Stimulated activated CD8-positive, alpha-beta memory T cell treated with anti-CD3 and anti-CD28 coated beads, Interleukin-12 subunit alpha, Interleukin-12 subunit beta, amount 100 ng/mL, for 1 hour (primary cell): ENCODE measurements at places on chromosomes 7 and 10.

DNA sequence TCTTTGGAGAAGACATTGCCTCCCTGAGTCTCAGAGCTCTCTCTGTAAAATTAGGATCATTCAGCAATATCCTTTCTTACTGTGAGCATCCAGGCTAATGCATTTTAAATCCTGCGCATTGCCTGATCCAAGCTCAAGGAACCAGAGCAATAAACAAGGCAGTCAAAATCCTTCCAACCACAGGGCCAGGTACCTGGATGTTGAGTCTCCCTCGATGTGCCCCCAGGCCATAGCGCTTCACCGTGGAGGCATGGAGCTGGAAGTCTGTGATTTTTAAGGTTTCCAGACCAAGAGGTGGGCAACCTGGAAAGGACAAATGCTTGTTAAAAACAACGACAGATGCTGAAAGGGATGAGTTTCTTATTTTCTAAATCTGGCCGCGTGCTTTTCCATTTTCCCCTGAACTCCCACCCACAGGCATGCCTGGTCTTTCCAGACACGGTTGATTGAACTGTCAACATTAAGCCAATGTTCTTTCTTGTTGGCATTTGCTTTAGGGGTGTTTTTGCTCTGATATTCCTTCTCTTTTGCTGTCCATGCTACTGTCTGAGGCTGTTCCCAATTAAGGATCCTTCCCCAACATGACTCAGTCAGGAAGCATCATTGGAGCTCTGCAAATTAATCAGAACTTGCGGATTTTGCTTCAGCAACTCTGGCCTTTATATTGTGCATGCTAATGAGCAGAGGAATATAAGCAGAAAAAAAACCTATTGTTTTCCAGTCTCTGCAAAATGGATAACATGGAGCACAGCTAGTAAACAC is 29.0 kb downstream of the CPXM2 start:
- DNase-seq: no peak

DNA sequence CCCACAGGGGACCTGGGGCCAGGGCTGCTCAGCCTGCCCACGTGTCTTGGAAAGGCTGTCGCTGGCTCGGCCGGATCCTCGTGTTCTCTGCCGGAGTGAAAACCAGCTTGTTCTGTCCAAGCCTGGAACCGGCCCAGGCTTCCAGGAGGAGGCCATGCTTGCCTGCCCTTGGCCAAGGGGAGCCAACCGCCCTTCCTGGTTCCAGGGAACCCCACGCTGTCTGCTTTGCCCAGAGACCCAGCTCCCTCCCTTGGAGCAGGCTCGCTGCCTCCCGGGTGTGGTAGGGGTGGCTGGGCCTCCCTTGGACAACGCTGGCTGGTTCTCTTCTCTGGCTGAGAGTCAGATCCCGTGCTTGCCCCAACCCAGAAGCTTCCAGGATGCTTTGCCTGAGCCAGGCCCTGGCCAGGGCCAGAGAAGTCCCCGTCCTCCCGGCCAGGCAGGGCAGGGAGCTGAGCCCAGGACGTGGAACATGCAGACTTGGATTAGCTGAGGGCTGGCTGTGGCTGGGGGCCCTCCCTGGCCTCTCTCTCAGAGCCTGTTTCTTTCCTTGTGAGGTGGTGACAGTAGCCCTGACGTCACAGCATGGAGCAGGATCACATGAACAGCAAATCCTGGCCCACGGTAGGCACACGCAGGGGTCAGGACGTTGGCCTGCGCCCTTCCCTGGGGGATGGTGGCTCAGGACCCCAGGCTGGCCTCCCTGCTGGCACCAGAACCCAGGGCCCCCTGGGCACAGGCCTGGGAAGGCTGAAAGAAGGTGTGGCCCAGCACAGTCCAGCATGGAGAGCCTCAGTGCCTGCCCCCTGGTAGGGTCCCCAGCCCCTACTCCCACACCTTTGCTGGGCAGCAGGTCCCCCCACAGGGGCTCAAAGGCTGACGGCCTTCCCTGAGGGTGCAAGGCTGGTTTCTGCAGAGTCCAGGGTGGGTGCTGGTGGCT is 67.5 kb downstream of the PWWP2B start:
- no peak for DNase-seq

DNA sequence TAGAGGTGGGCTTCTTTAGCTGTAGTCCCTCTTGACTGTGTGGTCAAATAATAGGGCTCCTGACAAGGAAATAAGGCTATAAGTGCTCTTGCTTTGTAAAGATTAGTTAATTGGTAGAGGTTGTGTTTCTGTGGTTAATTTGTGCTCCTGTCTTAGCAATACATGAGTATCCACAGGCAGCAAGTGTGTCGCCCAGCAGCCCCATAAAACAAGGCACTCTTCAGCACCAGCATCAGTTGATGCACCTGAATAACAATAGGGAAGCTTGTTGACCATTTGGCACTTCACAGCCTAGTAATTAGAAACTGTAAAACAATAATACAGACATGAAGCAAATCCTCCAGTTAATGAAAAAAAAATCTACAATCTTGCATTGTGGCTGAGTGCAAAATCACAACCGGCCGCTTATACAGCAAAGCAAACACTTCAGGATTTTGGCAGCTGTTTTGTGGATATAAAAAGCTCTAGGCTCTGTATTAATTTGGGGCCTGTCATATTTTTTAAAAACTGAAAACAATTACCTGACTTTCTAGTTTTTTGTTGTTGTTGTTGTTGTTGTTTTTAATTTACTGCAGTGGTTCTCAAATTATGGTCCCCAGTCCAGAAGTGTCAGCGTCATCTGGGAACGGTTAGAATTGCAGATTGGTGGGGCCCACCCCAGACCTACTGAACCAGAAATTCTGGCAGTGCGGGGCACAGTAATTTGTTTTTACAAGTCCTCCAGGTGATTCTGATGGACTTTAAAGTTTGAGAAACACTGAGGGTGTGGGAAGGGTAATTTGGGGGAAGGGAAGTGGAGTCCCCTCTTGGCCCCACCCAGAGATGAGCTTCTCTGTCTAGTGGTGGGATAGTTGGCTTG is 56.8 kb downstream of the AUTS2 start:
- no peak for DNase-seq

- DNase-seq: no peak
These were observed 894 bp downstream of the ATXN7L1 start for GRCh38 chr7:105875505-105875904.

DNA sequence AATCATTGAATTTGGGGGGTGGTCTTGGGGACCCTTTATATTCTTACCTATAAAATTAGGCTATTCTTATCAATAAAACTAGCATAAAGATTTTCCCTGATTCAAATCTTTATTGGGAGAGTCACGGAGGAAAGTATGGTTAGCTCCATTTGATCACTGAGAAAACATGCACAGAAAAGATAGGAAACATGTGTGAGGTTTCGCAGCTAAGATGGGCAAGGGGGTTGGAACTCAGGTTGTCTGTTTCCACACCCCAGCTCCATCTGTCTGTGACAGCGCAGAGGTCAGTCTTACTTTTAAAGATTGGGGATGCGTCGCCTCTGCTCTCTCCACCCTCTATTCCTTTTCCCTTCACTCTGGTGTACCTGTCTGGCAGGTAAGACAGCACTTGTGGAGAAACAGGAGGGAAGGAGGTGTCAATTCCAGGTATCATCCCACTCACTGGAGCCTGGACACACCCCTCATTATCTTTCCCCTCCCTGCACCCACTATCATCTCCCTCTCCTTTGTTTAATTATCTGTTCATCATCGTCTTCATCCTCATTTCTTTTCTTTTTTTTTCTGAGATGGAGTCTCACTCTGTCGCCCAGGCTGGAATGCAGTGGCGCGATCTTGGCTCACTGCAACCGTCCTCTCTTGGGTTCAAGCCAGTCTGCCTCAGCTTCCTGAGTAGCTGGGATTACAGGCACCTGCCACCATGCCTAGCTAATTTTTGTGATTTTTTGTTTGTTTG is 2.4 kb upstream of the DENND10 start:
- DNase-seq: no peak

GRCh38 chr10:24715246-24715769 is 8.4 kb downstream of the ARHGAP21 start:
- no peak for DNase-seq

GRCh38 chr10:110268971-110269370 is 35.7 kb downstream of the SMNDC1 start:
- DNase-seq: no peak

DNA sequence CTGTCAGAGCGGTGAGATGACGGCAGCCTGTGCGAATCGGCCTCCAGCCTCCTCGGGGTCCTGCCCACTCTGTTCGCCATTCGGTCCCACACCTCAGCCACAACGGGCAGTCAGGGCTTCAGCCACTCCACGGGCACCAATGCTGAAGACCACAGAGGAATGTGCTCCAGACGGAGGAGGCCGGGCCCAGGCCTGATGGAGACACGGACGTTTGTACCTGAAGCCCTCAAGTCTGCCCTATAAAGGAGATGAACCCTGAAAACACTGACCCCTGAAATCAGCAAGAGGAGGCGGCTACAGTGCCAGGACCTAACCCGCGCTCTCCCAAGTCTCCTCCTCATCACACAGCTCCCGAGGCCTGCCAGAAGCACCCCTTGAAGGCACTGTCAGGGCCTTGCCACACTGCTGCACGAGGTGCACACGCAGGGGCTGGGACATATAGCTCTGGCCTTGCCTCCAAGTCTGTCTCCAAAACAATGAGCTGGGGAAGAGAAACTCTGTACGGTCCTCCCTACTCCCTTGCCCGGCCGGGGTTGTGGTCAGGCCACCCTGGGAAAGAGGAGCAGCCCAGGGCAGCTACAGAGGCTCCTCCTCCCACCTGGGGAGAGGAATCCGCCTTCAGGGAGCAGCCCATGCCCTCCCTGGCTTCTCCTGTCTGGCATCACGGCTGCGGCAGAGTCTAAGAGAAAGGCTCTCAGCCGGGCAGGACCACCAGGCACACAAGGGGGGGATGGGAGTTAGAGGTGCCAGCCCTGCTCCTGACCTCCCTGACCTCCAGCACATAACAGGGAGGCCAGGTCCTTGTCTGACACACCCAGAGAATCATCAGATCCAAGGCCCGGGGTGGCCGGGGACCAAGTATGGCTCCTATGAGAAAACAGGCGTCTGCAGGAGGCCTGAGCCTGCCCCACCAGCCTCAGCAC is 310.1 kb downstream of the PTPRN2 start:
- no peak for DNase-seq

- no peak for DNase-seq
These were observed 24.0 kb downstream of the COL26A1 start for GRCh38 chr7:101386558-101387231.

DNA sequence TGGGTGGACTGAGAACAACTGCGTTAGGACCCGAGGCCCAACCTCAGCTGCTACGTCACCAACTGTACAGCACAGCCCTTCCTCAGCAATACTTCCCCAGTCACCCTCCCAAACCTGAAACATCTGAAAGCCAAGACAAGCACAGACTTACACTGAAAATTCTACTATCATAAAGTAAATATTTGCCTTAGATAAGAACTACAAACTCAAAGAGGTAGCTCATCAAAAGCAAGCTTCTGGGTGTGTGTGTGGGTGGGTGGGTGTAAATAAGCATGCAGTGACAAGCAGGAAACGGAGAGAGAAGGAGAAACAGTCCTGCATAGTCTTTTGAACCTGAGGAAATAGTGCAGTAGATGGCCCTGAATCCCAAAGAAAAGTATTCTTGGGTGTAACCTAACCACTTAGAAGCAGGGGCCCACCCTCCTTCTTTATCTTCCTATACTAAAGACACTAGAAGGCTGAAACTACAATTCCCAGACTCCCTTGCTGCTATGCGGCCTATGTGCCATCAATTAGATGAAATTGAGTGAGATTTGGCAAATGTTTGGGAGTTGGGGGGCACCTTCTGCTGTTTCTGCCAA is 18.7 kb downstream of the SLC25A13 start:
- DNase-seq: no peak

GRCh38 chr7:82247814-82248433 is 195.7 kb downstream of the CACNA2D1 start:
- no peak for DNase-seq

DNA sequence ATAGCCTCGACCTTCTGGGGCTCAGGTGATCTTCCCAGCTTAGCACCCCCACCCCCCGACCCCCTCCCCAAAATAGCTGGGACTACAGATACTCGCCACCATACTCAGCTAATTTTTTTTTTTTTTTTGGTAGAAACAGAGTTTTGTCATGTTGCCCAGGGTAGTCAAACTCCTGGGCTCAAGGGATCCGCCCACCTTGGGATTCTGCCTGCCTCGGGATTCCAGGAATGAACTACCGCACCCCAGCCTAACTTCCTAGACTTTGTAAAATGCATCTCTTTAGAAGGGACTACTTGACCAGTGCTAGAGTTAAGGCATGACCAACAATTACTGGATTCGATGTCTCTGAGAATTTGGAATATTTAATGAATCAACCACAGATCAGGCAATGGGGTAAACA is 85.9 kb downstream of the MDFIC start:
- no peak for DNase-seq

DNA sequence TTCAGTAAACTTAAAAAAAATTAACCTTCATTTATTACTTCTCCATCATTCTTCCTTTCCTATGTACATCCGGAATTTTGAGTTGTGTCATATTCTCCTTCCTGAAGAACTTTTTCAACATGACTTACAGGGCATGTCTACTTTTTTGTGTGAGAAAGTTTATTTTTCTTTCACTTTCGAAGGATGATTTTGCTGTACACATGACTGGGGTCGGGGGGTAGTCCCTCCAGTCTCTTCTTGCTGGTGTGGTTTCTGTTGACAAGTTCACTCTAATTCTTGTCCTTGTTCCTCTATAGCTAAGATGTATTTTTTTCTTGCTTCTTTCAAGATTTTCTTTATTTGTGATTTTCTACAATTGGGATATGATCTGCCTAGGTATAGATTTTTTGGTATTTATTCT is 55.8 kb downstream of the INPP5A start:
- no peak for DNase-seq

DNA sequence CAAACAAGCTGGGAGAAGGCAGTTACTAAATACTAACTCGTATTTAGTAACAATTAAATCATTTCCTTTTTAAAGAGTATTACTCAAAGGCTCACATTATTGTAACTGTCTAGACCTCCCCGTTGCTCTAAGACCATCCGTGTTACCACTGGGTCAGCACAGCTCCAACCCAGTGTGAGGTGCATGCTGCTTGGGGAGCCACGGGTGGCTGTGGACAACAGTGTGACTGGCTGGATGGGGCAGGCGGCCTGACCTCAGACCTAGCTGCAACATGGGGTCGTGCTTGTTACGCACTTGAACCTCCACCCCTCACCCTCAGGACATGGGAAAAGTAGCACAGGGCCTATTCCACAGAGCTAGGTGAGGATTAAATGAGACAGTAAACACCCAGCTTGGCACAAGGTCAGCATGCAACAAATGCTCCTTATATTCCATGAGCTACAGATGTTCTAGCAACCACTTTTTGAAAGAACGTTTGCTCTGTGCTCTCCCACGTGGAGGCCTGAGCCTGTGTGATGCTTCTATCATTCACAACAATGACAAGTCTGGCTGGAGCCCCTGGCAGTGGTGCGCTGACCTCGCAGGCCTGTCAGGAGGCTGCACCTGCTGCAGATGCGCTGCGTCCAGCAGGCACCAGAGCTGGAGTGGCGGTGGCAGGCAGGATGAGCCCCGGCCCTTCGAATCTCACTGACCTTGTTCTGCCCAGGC is 135.7 kb downstream of the PKD1L1 start:
- no peak for DNase-seq

- peak; percentile 60 for DNase-seq
These were observed 442 bp upstream of the LZTS2 start for GRCh38 chr10:100998991-100999741.

DNA sequence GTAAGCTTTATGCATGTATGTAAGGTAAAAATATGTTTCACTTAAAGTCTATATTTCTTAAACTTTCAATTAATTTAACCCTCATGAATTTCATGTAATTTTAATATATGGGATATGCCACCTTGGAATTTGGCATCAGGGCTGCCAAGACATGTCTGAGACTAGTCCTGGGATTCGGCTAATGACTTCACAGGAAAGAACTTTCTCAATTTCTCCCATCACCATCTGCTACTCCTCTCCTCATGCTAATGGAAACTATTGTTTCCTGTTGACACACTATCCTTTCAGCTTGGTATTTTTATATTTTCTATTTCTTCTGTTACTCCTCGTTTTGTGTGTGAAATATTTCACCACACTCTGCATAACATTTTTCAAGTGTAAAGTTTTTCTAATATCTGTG is 205.9 kb downstream of the ARL4A start:
- no peak for DNase-seq
